ENCODE measurements at places on chromosomes 12 and 14. TPM values are rescaled to one million over a fixed set of nuclear protein-coding genes. Genes with fewer than 3 reads are reported as not detected.

- DNase-seq = no peak
These were observed 135.1 kb downstream of the PHETA1 start for GRCh38 chr12:111233786-111234185.

DNA sequence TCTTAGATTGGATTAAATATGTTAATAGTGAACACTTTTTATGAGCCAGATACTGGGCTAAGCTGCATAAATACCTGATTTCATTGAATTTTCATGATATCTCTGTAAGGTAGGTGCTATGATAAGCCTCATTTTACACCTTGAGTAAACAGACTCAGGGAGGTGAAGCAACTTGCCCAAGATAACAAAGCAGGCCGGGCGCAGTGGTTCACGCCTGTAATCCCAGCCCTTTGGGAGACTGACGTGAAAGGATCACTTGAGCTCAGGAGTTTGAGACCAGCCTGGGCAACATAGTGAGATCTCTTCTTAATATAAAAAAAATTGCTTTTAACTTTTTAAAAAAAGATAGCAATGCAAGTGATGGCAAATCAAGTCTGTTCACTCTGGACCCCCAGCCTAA lies 1.4 kb downstream of the GNB3 start:
- no peak for DNase-seq

GRCh38 chr12:98514982-98515286 lies 456 bp upstream of the TMPO start:
- no peak for DNase-seq

The IFT81 gene
- 12.4 TPM for total RNA-seq

Data from uterus (tissue), 4 donors.